ENCODE measurements at places on chromosomes 5 and 9.

- no peak for DNase-seq
Observed at GRCh38 chr9:68999393-69000105, 14.4 kb downstream of the PRKACG start.

DNA sequence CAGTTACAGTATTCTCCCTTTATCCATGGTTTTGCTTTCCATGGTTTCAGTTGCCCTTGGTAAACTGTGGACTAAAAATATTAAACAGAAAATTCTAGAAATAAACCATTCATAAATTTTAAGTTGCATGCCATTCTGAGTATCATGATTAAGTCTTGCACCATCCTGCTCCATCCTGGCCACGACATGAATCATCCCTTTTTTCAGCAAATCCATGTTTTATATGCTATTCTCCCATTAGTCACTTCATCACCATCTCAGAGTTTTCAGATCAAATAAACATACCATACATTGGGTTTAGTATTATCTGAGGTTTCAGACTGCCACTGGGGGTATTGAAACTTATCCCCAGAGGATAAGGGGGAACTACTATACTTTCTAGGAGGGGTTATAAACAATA, 234.4 kb upstream of the ATP10B start:
- no peak for DNase-seq

DNA sequence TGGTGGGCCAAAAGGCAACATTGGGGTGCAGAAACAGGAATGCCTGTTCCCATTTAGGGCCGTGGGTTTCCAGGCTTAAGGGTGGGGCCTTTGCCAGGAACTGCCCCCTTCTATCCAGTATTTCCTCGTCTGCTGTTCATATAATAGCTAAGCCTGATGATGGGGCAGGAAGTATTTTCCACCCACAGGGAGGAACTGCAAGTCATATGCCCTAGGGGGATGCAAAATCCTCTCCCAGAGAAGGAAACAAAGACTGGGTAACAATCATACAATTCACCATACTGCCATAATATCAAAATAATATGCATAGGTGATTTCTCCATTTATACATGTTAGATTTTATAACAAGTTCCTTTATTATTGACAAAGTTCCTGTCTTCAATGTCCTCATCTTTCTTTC, 20.5 kb upstream of the RPS23 start:
- DNase-seq, result no peak

DNA sequence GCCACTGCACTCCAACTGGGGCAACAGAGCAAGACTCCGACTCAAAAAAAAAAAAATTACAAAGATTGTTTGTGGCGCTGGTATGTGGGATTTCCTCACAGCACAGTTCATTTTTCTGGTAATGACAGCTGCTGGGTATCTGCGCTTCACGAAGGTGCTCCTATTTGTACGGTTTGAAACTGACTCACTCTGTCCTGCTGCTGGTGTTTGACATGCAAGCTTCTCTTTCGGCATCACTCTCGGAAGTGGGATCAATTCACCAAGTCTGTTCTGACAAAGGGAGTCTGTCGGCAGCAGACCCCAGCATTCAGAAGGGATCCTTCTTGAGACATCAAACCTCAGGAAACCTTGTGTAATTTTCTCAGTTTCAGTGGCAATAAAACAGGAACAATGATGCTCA, 26.3 kb downstream of the MAML1 start:
- no peak for DNase-seq

- no peak for DNase-seq
Observed at GRCh38 chr5:1919209-1919566, 36.5 kb upstream of the IRX4 start.

GRCh38 chr9:38251036-38251860, 141.3 kb upstream of the ALDH1B1 start:
- DNase-seq, result no peak

DNA sequence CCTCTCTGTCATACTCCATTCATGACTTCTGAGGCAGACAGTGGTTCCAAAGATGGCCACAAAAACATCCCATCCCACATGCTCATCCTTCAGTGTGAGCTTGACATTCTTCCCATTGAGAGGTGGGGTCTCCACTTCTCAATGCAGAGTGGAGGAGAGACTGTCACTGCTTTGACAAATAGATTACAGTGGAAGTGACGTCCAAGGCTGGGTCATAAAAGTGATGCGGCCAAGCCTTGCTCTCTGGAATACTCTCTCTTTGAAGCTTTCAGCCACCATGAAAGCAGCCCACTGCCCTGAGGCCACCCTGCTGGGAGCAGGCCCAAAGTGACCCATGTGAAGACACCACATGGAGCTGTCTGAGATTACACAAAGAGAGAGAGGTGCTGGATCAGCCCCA, 59.0 kb upstream of the DNAH5 start:
- DNase-seq, result no peak

GRCh38 chr9:135039916-135040645, 47.4 kb upstream of the OLFM1 start:
- DNase-seq, result no peak

Measured in cortex of kidney (tissue), 1 donor.